ENCODE measurements at places on chromosomes 5 and 9.

GRCh38 chr5:102845041-102845440 is 89.9 kb downstream of the PAM start:
- no peak for DNase-seq

DNA sequence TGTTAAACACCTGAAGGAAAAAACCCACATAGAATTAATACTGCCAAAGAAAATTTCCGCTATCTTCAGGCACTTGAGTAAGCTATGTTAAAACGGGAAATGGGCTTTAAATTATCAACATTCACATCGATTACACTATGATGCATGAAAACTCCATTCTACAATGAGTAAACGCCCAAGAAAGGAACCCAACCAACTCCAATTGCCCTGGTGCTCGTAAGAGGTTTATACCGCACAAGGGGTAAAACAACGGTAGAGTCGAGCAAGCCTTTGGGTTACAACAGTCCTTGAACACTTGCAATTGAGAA is 1.0 kb downstream of the AGTPBP1 start:
- DNase-seq, result no peak

DNA sequence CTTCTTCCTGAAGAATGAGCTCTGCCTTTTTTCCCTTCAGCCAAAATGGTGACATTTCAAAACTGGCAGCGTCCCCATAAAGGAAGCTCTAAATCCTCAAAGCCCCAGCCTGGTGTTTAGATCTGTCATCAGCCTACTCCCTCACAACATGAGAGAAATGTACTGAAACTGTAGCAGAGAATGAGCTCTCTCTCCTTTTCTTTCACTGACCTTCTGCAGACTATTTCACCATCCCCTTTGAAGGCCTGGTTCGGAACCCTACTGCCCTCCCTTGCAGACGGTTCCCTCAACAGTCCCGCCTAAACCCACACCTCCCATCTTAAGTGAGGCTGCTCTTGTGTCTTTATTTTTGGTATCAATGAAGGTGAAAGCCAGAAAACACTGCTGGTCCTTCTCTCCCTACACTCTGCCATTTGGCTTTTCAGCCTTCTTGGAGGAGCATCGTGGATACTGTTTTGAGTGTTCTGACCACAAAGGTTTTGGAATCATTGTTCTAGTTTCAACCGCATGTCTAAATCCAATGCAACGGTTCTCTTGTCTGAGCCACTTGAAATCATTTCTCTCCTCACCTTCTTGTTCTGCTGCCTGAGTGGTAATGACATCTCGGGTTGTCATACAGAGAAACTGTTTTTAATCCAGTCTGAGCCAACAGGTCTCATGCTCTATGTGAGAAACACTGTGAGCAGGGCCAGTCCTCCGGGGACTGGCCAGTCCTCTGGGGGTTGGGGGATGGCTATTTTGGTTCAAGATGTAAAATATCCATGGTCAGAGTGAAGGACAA is 39.0 kb downstream of the ITK start:
- DNase-seq, result no peak

GRCh38 chr5:103918668-103919367 is 356.2 kb upstream of the NUDT12 start:
- no peak for DNase-seq
